ENCODE measurements at places on chromosomes 1 and 21.

DNA sequence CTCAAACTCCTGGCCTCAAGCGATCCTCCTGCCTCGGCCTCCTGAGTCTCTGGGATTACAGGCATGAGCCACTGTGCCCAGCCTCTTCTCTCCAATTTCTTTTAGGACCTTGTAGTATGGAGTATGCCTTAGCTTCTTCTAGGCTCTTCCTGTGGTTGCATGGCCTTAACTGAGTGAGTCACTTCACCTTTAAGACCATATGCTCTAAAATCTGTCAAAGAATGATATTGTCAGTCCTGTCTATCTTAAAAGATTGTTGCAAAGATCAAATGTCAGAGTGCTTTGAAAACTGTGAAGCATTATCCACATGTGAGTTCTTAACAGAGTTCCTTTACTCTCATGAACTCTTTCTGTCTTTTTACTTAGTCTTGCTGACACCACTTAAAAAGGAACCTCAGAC lies 37.2 kb downstream of the ATP2B4 start:
- DNase-seq, result no peak

- no peak for DNase-seq
Measured at GRCh38 chr1:198056255-198056654, 100.5 kb upstream of the NEK7 start.

GRCh38 chr1:248804771-248805681 lies 20.7 kb downstream of the SH3BP5L start:
- no peak for DNase-seq

GRCh38 chr1:179128520-179128919 lies 46.6 kb downstream of the TOR3A start:
- no peak for DNase-seq
